Stimulated activated CD4-positive, alpha-beta T cell treated with anti-CD3 and anti-CD28 coated beads, TNF-alpha, amount 100 ng/mL, for 24 hours (primary cell): ENCODE measurements at places on chromosomes 2 and 18.

DNA sequence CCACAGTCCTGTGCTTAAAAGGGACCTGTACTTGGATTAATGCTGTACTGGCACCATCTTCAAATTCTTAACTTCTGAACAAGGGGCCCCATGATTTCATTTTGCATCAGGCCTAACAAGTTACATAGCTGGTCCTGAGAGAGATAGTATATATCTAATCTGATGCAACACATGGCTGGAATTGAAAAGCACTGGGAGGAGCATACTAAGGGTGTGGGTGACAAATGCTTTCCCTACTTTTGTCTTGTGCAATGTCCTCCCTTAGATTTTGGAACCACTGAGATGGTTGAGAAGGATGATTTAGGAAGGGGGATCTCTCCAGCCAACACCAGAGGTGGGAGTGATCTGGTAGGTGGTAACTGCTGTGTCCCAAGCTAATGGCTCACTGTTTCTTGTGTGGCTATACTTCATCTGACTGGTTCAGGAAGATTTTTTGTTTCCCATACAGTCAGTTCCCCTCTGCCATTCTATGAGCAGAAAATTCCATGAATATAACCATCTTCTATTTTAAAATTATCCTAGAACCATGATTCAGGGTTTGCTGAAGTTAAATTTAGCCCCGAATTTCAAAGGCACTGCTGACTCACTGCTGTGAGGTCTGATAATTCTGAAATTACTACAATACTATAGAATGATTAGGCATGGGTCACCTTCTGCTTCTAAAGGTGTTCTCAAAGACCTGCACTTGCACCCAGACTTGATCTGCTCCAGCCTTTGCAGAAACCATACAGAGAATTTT, 108.3 kb upstream of the NCKAP5 start:
- no peak for DNase-seq

GRCh38 chr2:28568533-28568932, 72.7 kb downstream of the PLB1 start:
- no peak for DNase-seq

GRCh38 chr2:10476723-10477442, 28.8 kb upstream of the ODC1 start:
- no peak for DNase-seq

DNA sequence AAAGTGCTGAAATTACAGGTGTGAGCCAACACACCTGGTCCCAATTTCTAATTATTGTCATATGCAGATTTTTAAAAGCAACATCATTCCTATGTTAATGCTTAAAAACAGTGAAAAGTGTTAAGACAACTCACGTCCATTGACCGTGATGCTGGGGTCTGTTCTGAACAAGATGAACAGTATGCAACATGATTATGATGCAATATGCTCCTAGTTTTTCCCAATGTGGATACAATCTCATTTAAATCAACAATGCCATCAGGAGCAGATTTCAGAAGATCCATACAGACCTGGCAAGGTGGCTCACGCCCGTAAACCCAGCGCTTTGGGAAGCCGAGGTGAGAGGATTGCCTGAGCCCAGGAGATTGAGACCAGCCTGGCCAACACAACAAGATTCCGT, 31.5 kb downstream of the E2F6 start:
- no peak for DNase-seq

DNA sequence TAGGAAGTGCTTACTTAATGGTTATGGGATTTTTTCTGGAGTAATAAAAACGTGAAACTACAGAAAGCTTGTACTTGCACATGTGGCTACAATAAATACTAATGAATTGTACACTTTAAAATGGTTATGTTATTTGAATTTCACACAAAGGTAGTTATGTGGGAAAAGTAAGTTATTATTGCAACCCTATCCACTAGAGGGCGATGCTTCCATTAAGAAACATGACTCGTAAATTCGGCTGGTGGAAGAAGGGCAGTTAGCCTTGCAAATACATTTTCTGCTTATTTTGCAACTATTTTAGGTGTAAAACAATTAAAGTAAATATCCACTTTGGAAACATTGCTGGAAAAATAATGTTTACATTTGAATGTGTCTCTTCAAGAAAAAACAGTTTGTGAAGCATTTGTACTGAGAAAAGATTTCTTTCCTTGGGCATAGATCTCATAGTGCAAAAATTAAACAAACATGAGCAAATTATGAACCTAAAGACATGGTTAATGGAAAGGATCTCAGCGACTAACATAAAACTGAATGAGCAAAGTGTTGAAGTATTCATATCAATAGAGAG, 68.1 kb upstream of the CSRNP3 start:
- DNase-seq = no peak

DNA sequence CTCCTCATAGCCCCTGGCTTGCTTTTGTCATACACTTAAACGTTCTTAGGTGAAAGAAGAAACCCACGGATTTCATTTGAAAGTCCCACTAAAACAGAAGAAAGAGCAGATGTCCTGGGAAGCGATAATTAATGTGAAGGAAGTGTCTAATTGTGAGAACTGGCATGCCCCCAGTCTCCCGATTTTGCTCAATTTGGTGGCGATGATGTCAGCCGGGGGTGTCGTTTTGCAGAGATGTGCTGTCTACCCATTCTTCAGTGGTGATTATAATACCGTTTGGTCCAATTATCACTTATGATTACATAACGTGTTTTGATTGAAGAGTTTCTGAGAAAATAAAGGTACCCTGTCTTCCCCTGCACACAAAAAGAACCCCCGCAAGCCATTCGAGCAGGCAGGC, 103.1 kb downstream of the RTN4 start:
- DNase-seq = no peak

GRCh38 chr2:109447776-109448175, 166.0 kb downstream of the SEPTIN10 start:
- DNase-seq = no peak

DNA sequence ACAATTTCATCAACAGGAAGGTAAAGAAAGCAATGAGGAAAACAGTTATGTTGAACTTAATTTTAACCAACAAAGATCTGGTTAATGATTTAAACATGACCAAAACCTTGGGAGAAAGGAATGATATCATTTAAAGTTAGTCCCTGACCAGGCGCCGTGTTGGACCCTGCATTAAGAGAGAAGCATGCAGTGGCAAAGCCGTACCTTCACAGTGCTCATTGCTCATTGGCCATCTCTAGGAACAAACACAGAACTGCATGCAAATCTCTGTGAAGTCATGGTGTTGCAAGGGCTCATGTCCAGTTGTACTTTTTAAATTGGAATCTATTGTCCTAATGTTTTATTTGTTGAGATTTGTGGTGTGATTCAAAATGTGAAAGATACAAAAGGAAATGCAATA, 12.0 kb upstream of the SRBD1 start:
- DNase-seq = no peak

DNA sequence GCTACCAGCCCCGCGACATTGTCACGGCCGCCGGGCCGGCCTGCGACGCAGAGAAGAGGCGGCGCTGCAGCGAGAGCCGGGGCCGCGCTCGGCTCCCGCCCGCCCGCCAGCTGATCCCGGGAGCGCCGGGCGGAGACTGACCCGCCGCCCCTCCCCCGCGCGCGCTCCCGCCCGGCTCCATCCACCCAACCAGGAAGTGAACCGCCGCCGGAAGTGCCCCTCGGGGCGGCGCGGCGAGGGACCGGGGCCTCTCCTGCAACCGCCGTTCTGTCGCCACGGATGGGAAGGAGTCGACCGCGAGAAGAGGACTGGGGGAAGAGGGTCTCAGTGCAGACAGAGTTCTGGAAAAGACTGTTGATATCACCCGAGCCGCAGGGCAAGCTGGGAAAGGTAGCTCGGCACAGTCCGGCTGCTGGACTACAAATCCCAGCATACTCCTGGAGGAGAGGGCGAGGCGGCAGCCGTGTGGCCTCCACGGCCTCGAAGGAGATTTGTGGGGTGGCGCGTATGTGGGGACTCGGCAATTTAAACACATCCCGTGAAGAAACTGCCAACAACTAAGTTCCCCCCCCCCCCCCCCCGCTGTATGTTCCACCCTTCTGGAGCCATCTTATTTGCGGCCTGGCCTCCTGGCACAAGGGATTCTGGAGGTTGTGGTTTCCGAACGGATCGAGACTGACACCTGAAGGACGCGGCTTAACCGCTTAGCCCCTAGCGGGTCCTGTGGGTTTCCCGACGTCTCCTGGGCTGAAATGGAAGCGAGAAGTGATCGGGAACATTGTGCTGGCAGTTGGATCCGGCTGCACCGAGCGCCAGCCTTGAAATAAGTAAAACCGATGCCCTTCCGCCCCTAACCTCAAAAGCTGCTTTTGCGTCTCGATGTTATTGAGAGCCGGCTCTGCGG, at the start of gene AAK1:
AAK1 (minus strand) TSS at position 138 of the 904 bp plus-strand sequence. CDS start 699 bp downstream, outside the sequence.
- DNase-seq = peak; percentile 89

- DNase-seq = no peak
Measured at GRCh38 chr2:219733746-219734145, 106.3 kb downstream of the SLC4A3 start.

DNA sequence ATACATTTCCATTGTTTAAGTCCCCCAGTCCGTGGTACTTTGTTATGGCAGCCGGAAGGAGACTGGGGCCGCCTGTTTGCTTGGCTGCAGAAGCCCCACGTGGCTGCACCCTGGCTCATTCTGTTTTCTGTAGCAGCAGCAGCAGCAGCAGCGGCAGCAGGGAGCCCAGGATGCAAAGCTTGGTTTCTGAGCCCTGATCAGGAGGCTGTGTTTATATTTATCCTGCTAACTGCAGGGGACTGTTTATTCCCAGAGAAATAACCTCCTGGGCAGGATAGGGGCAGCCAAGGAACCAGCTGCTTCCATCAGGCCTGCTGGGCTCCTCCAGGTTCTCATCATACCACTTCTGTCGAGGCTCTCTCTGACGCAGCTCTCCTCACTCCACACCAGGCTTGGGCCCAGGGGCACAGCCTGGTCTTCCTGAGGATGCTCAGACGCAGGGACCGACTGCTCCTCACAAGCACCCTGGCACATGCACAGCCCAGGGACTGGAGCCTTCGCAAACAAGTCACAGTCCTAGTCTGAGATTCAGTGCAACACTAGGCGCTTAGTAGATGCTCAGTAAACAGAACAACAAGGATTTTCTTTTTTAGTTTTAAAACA, 139.0 kb downstream of the MSH2 start:
- no peak for DNase-seq

- no peak for DNase-seq
Measured at GRCh38 chr2:239539083-239539775, 138.4 kb upstream of the HDAC4 start.

- no peak for DNase-seq
Measured at GRCh38 chr2:50769406-50770181, 262.3 kb downstream of the NRXN1 start.

DNA sequence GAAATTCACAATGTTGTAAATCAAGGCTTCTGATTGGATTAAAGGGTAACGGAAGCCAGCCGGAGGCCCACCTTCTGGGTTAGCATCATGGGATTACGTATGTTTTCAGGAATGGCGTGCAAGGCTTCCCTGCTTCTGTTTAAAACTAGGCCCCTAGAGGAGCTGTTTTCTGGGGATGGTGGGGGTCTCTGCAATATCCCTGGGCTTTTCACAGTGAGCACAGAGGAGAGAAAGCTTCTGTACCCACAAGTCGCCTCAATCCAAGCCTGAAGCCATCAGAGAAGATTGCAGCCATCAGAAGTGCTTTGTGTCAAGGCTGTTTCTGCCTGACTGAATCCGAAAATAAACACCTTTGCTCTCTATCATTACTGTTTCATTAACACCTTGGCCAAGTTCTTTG, 226.9 kb upstream of the SMIM21 start:
- DNase-seq = no peak

DNA sequence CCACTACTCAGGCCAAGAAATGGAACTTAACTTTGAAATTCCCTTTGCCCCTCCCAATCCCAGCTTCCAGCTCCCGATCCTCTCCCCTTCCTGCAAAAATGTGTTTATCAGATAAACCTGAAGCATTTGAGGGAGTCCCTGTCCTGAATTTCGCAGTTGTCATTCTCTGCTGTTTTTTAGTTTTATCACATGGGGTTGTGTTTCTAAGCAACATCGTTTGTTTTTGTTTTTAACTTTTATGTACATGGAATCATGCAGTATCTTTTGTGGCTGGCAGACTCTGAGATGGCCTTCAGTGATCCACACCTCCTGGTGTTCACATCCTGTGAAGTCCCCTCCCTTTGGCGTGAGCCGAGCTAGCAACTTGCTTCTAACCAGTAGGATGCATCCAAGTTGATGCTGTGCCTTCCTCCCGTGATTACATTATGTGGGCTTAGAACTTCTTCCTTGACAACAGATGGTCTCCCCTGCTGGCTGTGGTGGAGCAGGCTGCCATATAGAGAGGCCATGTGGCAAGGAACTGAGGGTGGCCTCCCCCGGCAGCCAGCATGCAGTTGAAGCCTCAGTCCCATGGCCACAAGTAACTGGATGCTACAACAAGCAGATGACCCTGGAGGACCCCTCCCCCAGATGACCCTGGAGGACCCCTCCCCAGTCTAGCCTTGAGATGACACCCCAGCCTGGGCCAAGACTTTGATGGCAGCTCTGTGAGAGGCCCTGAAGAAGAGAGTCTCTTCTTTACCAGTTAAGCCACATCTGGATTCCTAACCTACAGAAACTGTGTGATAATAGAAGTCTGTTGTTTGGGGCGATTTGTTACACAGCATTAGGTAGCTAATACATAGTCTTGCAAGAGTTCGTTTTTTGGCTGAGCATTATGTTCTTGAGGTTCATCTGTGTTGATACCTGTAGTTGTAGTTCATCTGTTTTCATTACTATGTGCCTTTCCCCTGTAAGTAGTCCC, 27.7 kb downstream of the SH3BP4 start:
- DNase-seq = no peak

- peak; percentile 44 for DNase-seq
Measured at GRCh38 chr2:181953881-181954537, 31.6 kb upstream of the PPP1R1C start.

DNA sequence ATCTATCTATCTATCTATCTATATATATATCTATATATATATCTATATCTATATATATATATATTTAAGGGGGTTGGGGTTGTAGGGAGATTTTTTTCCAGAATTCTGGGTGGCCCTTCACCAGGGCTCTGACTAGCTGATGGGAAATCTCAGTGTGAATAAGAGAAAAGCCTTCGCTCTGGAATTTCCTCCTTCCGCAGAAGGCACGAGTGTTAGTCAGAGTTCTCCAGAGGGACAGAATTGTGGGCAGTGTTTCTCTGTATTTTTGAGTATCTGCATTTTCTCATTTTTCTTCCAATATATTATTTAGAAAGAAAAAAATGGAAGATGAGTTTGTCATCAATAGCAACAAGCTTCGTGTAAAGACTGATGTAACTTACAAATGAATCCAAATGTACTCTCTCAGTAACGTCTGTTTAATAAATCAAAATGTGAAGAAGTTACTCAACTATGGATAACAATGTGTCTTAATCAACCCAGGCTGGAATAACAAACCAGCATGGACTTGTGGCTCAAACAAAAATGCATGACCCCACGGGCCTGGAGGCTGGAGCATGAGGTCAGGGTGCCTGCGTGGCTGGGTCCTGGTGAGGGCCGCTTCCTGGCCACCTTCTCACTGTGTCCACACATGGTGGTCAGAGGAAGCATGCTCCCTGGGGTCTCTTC, 10.6 kb upstream of the SNTG2 start:
- no peak for DNase-seq
